ENCODE measurements at places on chromosomes 4 and X.
A peak's percentile ranks its signal among the peaks of the same experiment; 100 is the strongest.

DNA sequence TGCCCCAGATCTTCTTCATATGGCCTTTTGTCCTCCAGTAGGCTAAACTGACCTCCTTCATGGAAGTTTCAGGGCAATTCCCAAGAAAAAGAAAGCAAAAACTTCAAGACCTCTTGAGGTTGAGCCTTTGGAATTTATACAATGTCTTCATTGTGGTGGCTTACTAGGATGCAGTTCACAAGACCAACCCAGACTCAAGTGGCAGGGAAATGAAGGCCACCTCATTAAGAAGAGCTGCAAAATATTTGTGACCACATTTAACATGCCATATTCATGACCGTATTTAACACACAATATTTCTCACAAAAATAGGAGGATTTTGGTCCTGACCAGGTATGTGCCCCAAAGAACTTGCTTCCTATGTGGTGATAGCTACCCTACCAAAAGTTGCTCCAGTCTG, 605.5 kb upstream of the PITX2 start:
- no peak for DNase-seq

GRCh38 chrX:40434947-40435346, 145.8 kb upstream of the ATP6AP2 start:
- no peak for DNase-seq

DNA sequence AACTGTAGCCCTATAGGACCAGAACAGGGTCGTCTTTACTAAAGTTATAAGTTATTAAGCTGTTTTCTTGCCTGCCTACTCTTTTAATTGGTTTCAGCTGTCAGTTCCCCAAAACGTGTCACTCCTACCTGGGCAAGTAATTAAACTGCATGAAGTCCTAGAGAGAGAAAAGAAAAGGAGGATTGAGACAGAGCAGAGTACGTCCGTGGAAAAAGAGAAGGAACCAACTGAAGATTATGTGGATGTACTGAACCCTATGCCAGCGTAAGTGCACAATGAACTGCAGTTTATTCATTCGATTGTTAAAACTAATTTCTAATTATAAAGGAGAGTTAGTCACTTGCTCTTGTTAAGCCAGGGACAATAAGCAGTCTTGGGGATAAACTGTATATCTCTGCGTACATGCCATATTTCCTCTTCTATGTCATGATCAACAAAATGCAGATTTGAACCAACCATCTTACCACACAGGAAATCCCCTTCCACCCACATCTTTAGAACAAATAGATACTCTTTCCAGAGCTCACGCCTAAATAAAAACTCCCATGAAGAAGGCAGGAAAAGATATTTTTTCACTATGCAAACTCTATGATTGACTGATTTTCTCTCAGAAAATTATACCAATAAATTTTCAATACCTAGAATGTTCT, 22.8 kb downstream of the STAP1 start:
- DNase-seq, result no peak

DNA sequence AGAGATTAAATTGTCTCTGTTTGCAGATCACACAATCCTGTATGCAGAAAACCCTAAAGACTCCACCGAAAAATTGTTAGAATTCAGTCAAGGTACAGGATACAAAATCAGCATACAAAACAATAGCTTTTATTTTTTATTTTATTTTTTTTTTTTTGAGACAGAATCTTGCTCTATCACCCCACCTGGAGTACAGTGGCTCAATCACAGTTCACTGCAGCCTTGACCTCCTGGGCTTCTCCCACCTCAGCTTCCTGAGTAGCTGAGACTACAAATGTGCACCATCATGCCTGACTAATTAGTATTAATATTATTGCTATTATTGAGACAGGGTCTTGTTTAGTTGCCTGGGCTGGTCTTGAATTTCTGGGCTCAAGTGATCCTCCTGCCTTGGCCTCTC, 8.9 kb upstream of the PLXNB3 start:
- DNase-seq, result no peak

DNA sequence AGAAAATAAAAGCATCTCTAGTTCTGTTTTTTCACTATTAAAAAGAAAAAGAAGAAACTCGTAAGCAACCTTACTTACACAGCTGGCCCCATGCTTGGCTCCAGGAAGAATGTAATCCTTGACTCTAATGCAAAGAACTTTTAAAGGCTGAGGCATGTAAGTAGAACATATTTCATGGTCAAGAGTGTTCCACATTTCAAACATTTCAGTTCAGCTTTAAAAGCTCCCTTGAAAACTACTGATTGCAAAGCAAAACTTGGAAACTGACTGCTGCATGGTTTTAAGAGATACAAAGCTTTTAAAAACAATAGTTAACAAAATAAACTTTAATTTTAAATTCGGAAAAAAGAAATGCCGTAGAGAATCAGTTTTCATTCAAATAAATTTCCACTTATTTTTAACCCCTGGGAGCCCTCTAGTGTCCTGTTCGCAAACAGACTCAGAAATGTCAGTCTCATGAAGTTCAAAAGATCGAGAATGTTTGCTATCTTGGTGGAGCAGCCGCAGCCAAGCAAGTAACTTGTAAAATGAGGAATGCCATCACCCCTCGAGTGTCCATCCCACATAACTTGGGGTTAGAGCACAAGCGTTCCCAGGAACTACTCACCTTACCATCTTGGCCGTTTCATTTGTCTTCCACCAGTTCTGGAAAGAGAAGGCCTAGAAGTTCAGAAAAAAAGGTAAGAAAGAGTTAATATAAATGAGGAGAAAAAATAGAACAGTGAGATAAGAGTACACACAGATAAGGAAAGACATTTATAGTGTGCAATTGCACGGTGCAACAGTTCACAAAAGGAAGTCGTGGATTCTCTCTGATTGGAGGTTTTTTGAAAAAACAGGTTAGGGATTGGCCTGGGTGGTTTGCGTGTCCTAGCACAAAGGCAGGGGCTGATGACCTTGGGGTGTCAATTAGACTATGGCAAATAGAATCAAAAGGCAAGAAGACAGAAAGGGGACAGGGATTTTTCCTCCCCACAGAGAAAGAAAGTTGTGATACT, at the start of gene GASK1B:
Gene GASK1B (minus strand): TSS at position 765 of the 998 bp plus-strand sequence. CDS start 1,650 bp downstream, outside the sequence.
- peak; percentile 72 for DNase-seq

DNA sequence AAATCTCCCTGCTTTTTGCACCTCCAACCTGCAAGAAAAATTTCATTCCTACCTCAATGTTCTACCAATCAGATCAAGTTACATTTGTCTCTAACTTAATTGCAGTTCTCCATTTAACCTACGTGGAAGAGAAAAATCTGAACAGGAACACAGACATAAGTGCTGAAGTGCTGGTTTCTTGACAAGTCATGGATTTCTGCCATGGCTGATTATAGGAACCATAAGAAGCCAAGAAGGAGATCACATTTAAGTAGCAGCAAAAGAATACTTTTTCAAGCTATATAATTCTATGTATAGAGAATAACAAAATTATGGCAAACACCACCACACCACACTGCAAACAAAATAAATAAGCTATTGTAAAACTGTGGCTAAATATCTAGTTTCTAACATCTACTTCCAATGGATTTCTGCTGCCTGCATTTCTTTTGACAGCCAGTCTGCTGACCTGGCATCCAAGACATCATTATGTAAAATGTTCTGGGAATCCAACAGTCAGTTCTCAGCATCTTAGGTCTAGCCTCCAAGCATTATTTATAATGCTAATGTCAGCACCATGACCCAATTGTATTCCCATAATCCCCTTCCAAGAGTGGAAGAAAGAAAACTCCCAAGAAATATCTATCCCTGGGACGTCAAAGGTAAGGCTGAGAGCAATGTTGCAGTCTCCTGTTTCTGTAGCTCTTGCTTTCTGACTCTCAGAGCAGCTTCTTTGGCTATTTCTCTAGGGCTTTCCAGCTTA, 50.8 kb upstream of the GAB1 start:
- no peak for DNase-seq

DNA sequence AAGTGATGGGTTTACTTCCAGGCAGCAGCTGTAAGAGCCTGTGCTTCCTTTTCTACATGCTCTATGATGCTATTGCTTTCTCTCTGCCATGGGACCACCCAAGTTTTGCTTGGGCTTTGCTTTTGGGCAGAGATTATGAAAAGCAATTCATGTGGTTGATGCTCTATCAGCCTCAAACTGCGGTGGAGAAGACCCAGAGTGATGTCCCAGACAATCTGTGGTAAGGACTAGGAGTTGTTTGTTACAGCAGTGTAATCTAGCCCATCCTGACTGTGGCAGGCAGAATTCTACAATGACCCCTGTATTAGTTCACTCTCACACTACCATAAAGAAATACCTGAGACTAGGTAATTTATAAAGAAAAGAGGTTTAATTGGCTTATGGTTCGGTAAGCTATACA, 9.2 kb upstream of the CYTL1 start:
- no peak for DNase-seq

DNA sequence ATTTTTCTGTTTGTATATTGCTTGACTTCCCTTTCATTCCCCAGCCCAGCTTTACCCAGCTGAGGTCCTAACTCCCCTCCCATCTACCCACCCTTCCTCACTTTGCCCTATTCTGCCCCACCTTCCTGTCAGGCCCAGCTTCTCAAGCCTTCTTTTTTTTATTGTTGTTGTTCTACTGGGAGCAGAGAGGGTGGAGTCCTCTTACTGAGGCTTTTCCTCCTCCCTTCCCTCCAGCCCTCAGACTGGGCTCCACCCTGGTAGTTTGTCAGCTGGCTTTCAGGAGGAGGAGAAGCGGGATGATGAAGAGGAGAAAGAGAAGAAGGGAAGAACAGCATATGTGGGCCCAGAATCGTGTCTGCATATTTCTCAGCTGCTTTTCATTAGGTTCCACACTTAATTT, 3.2 kb upstream of the KLF8 start:
- DNase-seq, result no peak

GRCh38 chrX:68375803-68376202, 57.5 kb downstream of the OPHN1 start:
- DNase-seq, result no peak

DNA sequence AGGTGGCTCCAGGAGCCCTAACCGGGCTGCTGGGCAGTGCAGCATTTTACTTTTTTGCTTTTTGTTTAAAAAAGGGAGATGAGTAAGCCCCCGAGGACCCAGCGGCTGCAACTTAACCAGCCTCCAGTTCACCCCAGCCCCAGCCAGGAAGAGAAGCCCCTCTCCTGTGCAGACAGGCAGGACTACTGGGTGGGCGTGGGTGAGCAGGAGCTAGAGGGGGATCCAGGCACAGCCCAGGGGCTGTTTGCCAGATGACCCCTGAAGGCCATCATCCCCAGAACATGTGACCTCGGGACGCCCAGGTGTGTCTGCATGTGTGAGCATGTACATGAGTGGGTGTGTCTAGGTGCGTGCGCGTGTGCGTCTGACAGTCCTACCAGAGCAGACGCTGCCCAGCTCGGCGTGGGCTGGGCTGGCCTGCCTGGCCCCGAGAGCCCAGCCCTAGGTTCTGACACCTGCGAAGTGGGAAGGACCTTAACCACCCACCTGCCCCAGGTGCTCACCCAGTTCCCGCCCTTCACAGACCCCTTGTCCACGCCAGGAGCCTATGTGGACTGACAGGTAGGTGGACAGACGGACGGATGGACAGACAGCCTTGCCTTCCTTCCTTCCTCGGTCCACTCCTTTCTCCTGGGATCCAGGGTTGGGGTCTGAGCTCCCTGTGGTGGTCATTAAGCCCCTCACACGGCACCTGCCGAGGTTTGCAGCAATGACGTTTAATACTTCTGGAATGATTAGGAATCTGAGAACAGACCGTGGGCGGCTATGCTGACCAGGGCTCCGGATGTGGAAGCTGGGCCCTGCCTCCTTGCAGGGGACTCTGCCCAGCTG, 7.8 kb upstream of the HAUS3 start:
- DNase-seq, result no peak

DNA sequence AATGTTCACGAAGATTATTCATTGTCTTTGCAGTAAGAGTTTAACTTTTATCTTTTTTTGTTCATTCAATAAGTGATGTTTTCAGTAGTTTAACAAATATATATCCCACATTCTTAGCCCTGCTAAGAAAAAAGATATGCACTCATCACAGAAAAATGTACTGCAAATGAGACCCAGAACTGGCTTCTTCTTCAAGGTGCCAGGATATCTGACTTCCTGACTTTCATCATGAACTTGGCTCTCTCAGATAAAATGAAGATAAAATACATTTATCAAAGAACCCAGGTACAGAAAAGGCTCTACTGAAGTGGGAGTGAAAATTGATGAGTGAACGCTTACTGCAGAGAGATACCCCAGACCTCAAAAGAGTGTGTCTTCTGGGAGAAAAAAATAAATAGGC, 177.8 kb upstream of the DKK2 start:
- DNase-seq, result no peak

DNA sequence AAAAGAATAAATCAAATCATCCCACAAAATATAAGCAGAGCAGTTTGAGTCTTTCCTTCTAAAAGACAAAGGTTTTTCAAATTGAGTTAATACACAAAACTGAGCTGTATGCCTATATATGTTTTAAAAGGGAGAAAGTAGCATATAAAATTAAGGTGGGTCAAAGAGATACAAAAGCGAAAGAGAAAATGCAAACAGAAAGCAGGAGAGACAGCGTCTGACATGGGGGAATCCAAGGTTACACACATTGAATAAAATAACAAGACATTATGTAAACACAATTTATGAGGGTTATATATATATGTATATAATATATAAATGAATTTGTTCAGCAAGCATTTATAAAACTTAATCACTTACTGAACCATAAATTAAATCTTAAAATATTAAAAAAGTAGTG, 276.1 kb upstream of the LCORL start:
- DNase-seq, result no peak

GRCh38 chr4:6964858-6965257, 55.2 kb downstream of the TBC1D14 start:
- DNase-seq, result no peak

DNA sequence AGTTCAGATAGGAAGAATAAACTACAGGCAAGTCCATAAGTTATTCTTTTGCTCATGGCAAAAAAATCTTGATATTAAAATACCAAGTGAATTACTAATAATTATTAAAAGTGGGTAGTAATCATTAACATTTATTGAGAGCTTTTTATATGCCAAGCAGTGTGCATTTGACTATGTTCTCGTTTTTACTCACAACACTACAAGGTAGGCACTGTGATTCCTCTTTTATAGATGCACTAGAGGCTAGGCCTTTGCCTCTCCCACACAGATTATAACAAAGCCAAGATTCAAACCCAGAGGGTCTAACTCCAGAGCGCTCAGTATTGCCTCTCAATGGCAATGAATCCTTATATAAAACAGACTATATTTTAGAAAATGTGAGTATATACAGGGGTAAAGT, 254.2 kb downstream of the NAF1 start:
- DNase-seq, result no peak

GRCh38 chr4:109072595-109072994, 229.9 kb downstream of the COL25A1 start:
- no peak for DNase-seq

Measured in hematopoietic multipotent progenitor cell treated with erythropoietin and hydrocortisone succinate and interleukin-3 and kit ligand, for 17 days (in vitro differentiated cells).